ENCODE measurements at places on chromosomes 2 and 18.

DNA sequence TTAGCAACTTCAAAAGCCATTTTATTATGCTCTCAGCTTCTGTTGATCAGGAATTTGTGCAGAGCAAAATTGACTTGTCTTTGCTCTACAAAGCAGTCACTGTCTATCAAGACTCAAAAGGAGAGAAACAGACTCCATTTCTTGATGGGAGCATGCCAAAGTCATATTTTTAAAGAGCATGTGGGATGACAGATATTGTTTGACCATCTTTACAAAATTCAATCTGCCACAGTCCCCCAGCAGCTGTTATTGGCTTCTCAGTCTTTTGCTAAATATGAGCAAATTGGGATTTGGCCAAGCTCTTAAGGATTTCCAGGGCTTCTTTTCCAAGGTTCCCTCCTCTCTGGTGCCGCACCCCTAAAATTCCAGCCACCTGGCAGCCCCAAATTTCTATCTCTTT is 67.9 kb downstream of the TEX51 start:
- DNase-seq = no peak

GRCh38 chr2:11938196-11938595 is 191.8 kb downstream of the LPIN1 start:
- DNase-seq = no peak

GRCh38 chr2:117726747-117727146 is 87.7 kb upstream of the DDX18 start:
- DNase-seq = no peak

DNA sequence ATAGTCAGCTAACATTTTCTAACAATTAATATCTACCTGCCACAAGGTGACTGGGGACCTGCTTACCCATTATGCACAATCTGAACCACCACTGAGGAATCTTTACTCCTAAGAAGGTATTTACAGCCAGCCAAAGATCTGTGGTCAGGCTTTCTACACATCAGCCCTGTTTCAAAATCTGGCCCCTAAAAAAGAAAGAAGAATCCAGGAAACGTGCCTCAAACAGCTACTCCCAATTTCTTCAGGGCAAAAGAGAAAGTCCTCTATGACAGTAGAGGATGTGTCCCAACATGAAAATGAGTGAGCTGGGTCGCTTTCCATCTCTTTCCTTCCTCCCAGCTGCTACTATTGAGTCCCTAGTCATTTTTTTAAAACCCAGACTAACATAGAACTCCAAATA is 79.5 kb downstream of the EPB41L3 start:
- DNase-seq = no peak

- no peak for DNase-seq
Observed at GRCh38 chr18:9681217-9681616, 26.9 kb upstream of the RAB31 start.

DNA sequence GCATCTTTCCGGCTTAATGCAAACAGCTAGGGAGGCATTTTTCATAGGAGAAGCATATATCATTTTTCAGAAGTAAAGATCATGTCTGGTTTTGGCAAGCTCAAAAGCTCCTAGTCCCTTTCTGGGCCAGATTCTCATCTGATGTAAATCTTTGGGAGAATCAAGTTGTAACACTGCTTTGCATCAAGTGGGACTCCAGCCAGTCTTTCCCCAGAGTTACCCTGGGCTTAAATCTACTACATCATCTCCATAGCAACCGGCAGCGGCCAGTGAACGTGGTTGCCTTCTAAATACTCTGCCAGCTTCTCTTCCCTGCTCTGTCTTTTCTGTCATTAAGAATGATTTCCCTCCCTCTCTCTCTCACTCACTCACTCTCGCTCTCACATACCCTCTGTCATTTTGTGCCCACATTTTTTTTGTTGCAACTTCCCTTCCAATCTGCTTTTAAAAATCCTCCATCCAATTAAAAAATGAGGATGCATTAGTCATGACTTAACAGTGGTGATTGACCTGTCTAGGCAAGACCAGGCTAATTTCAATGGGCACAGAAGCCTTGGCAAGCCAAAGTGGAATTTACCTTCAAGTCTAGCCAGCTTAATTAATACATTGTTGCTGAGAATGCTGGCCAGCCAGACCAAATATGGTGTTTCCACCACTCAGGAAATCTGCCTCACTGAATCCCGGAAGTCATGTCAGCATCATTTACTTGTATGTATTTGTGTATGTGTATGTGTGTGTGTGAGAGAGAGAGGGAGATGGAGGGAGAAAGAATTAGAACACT is 93.0 kb downstream of the NRP2 start:
- no peak for DNase-seq

DNA sequence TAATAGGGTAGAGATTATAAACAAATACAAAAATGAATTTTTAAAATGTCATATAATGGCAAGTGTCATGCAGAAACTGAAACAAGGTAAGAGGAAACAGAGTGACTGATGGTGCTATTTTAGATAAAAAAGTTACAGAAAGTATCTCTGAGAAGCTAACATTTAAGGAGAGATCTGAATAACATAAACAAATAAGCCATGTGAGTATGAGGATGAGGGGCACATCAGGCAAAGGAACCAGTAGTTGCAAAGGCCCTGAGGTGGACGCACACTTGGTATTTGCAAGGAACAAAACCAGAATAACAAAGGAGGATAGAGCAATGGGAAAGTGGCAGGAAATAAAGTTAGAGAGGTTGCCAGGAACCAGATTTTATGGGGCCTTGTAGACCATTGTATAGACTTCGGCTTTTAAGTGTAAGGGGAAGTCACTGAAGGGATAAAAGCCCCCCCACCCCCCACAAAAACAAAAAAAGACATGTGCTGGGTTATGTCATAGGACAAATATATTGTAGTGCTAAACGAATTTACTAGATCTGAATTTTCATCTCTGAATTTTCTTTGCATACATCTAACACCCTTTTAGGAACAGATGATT is 159.2 kb downstream of the DTNB start:
- no peak for DNase-seq

DNA sequence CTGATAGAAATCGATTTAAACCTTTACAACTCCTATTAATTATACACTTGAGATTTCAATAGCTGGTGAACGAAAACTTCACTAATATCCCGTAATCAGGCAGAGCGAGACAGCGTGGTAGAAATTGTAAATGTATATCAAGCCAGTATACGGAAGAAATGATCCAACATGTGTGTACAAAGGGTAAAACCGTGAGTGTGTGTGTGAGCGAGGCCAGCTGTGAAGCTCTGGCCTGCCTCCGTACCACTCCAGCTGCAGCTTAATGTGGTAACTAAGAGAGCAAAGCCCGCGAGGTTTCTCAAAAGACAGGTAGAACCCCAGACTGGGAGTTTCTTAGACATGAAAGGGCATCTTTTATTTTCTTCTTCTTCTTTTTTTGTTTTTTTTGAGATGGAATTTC is 52.3 kb upstream of the ZNF516 start:
- DNase-seq = no peak

- no peak for DNase-seq
Observed at GRCh38 chr2:203167751-203168150, 71.1 kb upstream of the CYP20A1 start.

DNA sequence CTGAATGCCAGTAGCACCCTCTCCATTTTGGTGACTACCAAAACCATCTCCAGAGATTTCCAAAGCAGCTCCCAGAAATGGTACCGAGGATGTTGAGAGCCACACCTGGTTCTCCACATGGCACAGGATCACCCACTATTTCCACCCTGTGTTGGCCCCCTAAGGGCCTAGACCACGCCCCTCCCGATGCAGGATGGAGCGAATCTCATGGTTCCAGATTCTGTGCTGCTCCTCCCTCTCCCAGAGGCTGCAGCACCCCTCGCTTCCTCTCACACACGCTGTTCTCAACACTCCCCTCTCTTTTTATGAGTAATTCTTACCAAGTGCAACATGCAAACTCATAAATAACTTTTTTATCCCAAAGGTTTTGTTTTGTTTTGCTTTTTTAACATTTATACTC is 571.5 kb downstream of the STK39 start:
- DNase-seq = no peak

- DNase-seq = no peak
Observed at GRCh38 chr2:56522605-56523089, 338.9 kb downstream of the CCDC85A start.

DNA sequence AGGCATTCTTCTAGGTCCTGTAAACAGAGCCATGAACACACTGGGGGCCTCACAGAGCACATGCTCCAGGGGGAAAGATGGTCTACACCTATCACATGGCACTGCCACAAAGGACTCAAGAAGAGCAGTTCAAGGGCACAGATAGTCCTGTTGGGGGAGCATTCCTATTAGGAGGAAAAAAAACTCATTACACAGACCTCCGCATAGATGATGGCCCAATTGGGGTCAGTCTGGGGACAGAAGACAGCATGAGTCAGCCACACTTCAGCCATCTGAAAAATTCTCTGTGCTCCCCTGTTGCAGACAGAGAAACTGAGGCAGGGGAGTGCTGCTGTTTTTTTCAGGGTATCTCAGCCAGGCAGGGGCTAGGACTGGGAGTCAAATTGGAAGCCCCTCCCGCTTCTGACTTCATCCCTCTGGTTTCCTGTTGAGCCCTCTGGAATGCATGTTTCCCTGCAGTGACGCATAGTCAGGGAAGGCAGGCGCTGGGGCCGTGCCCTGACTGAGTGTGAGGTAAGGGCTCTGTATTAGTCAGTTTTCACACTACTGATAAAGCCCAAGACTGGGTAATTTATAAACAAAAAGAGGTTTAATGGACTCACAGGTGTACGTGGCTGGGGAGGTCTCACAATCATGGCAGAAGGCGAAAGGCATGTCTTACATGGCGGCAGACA is 67.9 kb downstream of the RHOB start:
- no peak for DNase-seq

GRCh38 chr2:89833116-89833779 is 1141.8 kb downstream of the RPIA start:
- no peak for DNase-seq

GRCh38 chr2:170974304-170974993 is 45.4 kb downstream of the GORASP2 start:
- DNase-seq = no peak

DNA sequence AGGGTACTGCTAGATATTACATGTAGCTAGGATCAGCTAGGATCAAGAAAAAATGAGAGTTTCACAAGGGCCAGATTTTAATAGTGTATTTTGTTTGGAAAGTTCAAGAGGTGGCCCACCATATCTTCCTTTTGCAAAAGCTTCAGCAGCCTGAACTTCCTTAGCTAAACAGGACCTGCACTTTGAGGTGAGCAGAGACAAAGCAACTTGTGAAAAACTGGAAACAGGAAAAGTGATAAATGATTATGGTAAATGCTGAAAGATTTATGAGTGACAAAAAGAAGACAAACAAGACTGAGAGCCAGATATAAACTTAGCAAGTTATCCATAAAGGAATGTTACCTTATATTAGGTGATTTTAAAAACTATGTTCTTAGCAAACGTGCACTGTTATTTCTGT is 123.6 kb downstream of the ZNF521 start:
- no peak for DNase-seq

DNA sequence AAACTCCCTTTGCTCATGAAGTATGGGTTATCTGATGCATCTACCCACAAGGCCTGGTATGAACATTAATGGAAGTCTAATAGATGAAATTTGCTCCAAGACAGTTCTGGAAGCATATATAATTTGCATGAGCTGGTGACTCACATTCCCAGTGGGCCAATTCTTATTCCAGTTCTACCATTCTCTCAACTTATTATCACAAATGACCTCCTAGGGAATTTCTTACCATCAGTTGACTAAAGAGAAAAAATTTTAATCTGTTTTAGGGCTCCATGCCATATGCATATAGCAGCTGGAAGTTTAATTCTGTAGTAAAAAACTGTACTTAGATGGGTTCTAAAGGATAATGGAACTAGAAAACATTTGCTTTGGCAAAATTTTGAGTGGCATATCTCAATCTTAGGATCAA is 165.2 kb upstream of the COL3A1 start:
- no peak for DNase-seq

- no peak for DNase-seq
Observed at GRCh38 chr2:171432969-171433762, 624 bp downstream of the METTL8 start.

DNA sequence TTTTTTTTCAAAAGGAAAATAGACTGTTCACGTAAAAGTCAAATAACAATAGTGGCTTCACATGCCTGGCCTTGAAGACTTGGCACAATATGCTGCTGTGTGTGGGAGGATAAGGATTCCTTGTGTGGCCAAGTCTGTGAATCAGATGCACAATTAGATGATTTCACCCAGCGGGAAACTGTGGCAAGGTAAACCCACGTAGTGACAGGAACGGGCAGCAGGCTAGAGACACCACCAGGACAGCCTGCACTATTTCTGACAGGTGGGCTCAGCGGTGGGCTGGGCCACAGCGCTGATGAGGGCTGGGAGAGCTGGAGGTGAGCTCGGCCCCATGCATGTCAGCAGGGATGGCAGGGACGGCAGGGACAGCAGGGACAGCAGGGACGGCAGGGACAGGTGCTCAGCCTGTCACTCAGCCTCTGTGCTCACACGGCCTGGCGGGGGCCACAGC is 21.6 kb downstream of the SNORC start:
- DNase-seq = no peak

GRCh38 chr2:42886921-42887320 is 94.5 kb upstream of the HAAO start:
- DNase-seq = no peak

- no peak for DNase-seq
Observed at GRCh38 chr18:23196119-23197007, 61.1 kb downstream of the CABLES1 start.

DNA sequence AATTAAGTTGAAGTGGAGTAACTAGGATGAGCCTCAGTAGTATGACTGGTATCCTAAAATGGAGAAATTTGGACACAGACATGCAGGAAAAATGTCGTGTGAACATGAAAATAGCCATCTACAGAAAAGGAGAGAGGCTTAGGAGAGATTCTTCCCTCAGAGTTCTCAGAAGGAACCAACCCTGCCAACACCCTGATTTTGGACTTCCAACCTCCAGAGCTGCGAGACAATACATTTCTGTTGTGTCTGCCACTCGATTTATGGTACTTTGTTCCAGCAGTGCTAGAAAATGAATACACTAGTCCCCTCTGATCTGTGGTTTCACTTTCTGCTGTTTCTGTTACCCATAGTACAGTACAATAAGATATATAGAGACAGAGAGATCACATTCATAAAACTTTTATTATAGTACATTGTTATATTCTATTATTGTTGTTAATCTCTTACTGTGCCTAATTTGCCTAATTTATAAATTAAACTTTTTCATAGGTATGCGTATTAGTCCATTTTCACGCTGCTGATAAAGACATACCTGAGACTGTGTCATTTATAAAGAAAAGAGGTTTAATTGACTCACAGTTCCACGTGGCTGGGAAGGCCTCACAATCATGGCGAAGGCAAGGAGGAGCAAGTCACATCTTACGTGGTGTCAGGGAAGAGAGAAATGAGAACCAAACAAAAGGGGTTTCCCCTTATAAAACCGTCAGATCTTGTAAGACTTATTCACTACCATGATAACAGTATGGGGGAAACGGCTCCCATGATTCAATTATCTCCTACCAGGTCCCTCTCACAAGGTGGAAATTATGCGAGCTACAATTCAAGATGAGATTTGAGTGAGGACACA is 41.3 kb downstream of the PLEKHA3 start:
- DNase-seq = no peak

GRCh38 chr18:24296276-24296675 is 101.3 kb downstream of the OSBPL1A start:
- DNase-seq = no peak
